T-helper 1 cell (primary cell): ENCODE measurements at places on chromosomes 3 and 15.

DNA sequence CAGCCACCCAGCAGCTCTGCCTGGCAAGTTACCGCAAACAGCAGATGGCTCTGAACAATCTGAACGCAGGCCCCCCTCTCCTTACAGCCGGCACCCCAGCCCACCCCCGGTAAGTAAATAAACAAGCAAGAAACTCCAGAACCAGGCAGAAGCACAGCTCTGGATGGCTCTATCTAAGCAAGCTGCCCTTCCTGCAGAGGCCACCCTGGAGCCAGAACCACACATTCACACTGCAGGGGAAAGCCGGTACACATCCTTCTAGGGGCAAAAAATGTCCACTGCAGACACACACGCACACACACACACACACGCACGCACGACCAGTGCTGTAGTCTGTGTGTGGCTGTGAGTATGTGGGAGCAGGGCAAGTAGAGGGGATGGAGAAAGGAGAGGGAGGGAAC, 63.9 kb downstream of the ADCY5 start:
- DNase-seq = no peak

GRCh38 chr3:186965141-186965879, 35.0 kb downstream of the ST6GAL1 start:
- DNase-seq = no peak

GRCh38 chr3:23751212-23751723, 54.5 kb upstream of the UBE2E1 start:
- no peak for DNase-seq

DNA sequence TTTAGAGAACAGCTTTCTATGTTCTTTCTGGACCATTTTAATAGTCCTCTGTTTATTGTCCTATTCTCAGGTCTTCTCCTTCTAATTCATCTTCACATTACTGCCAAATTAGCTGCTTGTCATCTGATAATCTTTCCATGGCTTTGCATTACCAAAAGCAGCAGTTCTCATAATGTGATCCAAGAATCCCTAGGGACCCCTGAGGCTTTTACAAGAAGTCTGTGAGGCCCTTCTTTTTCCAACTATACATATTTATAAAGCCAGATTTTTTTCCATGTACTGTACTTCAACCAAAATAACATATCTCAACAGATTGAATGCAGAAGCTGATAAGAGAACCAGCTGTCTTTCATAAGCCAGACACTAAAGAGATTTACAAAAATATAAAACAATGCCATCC, 162.5 kb upstream of the BFSP2 start:
- DNase-seq = no peak

DNA sequence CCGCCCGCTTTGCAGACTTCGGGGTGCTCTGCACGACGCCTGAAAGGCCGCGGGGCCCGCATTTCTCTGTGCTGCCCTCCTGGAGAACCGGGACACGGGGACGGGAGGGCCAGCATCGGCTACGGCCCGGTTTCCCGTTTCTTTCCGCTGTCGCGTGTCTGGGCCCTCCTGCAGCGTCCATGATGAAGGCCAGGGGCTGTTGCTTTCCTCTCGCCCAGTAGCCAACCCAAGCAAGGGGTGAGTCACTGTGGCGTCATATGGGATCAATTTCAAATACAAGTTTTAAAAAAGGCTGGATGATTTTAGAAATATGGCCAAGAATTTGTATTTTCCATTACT, 435 bp downstream of the SLC35G2 start:
- no peak for DNase-seq

DNA sequence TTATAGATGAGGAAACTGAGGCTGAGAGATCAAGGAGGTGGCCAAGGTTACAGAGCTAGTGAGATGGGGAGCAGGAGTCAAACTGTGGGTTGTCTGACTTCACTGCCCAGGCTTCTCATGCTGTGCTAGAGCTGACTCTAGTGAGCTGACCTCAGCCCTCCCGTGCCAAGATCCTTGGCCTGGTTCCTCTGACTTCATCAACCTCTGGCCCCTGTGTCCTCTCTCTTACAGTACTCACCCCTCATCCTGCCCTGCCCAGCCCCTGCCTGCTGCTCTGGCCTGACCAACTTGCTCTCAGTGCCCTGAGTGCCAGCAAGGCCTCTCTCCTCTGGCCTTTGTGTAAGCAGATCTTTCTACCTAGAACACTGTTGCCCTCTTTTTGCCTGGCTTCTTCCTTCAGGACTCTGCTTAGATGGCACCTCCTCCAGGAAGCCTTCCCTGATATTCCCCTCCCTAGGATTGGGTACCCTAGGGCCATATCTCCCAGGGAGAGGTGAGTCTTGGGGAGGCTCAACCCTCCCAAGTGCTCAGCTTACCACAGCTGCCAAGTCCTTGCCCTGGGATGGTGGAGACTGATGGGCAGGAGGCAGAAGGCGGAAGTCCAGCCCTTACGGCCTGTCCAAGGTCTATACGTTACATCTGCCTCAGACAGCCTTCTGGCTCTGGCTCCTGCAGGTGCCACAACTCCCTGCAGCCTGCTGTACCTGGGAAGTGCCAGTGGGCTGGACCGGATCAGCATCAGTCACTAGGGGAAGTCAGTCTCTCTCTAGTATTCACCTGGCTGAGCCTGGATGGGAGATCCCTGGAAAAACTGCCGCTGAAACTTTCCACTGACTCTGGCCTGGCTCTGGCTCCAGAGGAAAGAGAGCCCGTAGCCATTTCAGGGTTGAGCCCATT, 36.3 kb upstream of the FAM107A start:
- no peak for DNase-seq

GRCh38 chr15:31278061-31278445, 48.6 kb upstream of the KLF13 start:
- no peak for DNase-seq

GRCh38 chr3:52361898-52362297, 45.8 kb downstream of the DNAH1 start:
- no peak for DNase-seq

GRCh38 chr3:57700737-57701136, 7.9 kb upstream of the DENND6A start:
- no peak for DNase-seq

DNA sequence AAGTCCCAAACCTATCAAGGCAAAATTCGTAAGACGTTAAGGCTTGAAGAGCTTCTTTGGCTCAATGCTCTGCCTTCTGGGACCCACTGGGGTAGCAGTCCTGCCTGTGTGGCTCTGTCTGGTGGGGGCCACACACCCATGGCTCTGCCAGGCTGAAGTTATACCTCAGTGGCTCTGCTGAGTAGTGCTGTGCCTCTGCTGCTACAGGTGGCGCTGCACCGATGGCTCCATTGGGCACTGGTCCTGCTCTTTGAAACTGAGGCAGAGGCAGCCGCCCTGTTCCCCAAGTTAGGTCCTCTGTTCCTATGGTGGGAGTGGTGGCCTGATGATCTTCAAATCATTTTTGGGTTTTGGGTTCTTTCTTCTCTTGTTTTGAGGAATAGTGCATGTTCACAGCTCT, 68.0 kb upstream of the AP4E1 start:
- no peak for DNase-seq

GRCh38 chr3:172520301-172520831, 2.9 kb downstream of the TNFSF10 start:
- DNase-seq = no peak

- DNase-seq = no peak
Observed at GRCh38 chr15:96521386-96521785, 190.9 kb downstream of the NR2F2 start.

GRCh38 chr3:82004266-82004665, 242.8 kb upstream of the GBE1 start:
- DNase-seq = no peak

GRCh38 chr3:100981164-100981911, 11.9 kb downstream of the ABI3BP start:
- DNase-seq = no peak

GRCh38 chr3:124684459-124684858, 45.8 kb upstream of the UMPS start:
- DNase-seq = no peak

DNA sequence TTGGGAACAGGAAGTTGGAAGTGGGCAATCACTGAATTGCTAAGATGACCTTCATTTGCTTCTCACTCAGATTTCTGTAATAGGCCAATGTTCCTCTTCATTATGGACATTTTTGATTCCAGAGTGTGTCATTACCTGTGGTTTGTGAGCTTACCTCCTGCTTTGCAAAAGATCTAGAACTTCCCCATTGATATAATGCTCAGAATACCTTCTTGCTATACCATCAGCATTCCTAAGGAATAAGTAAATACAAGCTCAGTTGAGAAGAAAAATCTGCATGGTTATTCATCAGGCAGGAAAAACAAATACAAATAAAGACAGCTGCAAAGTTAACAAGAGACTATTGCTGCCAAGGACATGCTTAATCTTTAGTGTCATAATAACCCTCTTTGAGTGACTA, 5.6 kb upstream of the RPL14 start:
- no peak for DNase-seq

GRCh38 chr3:73746623-73747022, 121.9 kb upstream of the PDZRN3 start:
- no peak for DNase-seq

DNA sequence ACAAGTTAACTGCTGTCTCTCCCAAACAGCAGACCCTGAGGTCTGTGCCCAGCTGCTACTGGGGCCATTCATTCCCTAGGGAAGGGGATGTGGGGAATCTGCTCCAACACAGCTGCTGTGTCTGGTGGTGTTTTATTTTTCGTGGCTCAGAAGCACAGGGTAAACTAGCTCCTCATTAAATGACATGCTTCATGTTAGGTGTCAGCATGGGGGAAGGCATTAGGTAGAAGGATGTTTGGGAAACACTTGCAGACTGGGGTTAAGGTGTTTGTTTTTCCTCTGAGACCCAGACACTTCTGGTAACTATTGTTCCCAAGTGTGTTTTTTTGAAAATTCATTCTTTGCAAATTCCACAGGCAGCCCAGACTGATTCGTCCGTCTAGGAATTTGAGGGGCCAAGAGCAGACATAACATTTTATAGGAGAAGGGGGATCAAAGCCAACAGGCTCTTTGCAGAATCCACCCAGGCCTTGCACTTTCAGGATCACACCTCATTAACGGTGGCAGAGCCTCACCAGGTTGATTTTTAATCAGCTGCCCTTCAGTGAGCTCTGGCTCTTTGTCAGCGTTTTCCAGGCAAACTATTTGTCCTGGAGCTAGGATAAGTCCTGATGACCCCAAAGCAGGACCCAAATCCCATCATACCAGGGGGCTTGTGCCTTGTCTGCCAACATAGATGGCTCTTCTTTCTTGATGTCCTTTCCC, 65.4 kb upstream of the ITGA11 start:
- no peak for DNase-seq

DNA sequence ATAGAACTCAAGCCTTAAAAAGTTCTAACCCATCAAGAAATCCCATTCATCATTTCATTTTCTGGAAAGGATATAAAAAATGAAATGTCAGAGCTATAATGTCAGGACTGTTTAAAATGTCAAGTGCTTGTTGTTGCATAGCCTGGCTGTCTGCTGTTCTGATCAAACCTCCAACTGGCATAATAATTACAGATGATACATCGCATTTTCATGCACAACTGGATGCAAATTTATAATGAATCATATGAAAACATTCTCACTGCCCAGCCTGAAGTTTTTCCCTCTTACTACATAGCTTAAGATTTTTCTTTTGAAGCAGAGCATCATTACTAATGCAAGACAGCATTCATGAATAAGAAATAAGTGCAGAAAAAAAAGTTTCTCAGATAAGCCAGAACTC, 46.5 kb downstream of the GUCA1C start:
- no peak for DNase-seq

DNA sequence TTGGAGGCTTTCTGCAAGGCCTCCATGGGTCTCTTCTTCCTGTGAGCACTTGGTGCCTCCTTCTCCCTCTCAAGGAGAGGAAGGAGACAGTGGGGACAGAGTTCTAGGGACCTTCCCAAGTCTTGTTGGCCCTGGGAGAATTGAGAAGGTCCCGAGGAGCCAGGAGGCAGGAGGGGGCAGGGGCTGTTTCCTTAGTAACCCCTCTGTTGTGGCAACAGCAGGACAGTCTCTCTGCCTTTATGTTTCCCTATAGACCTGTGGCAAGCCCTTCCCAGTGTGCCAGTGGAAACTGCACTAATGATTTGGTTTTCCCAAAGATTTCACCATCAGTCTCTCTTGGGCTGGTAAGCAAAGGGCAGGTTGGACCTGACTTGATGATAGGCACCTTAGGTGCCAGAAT, 87.8 kb upstream of the GALNT15 start:
- no peak for DNase-seq

GRCh38 chr3:86942206-86942605, 48.7 kb downstream of the VGLL3 start:
- no peak for DNase-seq

DNA sequence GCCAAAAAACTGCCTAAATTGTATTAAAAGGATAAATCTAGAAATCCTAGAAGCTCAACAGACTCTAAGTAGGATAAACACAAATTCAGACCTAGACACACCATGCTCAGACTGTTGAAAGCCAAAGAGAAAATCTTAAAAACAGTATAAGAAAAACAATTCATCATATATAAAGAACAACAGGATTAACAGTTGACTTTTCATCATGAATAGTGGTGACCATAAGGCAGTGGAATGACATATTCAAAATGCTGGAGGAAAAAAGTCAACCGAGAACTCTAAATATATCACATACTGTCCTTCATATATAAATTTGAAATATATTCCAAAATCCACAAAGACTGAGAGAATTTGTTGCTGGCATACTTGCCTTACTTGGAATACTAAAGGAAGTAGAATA, 77.3 kb downstream of the CEP152 start:
- no peak for DNase-seq

GRCh38 chr15:40059821-40060220, 20.8 kb upstream of the SRP14 start:
- DNase-seq = no peak

GRCh38 chr15:92751528-92751927, 96.0 kb upstream of the FAM174B start:
- no peak for DNase-seq

- DNase-seq = no peak
Observed at GRCh38 chr3:178194539-178194938, 341.7 kb upstream of the KCNMB2 start.

DNA sequence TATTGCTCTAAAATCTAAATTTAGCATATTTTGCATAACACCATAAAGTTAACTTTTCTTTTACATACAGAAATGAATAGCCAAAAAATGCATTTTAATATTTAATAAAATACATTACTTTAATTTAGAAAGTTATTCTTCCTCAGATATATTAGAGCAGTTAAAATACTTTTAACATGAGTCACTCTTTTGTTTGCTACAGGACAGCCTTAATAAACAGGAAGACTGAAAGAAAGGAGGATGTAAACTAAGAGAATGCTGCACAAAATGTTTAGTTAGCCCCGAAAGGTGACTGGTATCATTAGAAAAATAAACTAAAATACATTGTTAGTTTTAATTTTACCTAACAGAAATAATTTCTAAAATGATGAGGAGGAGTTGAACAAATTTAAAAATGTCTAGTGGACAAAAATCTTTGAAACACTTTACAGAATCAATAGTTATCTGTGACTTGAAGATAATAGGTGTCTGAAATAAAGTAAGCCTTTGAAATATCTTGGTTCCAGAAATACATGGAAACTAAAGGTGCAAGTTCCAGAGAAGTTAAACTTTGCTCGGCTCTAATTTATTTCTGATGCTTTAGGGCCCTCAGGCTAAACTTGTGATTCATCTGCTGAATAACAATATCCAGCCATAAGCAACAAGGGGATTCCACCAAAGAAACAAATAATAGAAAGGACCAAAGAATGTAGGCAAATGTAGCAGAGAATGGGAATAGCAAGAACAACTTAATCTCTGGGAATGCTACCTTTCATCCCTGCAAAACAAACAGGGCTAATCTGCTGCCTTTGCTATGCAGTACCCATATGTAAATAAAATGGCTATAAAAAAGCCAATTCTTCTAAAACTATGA, 138.3 kb upstream of the UBP1 start:
- no peak for DNase-seq
